Activated CD8-positive, alpha-beta memory T cell treated with anti-CD3 and anti-CD28 coated beads for 1 hour (primary cell): ENCODE measurements at places on chromosomes 7 and 10.

- no peak for DNase-seq
Measured at GRCh38 chr7:3861941-3862340, 560.9 kb downstream of the SDK1 start.

- DNase-seq, result no peak
Measured at GRCh38 chr7:151077705-151078232, 2.8 kb downstream of the FASTK start.

DNA sequence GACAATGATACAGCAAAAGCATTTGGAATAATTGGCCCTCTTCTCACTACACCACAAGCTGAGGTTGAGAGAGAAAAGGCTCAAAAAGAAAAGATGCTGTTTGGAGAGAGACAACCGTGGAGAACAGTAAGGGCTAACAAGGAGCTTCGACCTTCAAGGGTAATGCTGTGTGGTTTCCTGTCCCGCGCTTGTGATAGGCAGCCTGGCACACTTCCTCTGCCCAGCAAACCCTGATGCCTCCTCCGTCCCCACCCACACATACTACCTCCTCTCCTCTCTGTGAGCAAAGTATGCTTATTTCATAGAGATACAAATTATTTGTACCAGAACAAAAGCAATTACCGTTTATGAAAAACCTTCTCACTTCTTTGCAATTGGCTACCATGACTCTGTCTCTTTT, 755.4 kb downstream of the KCNMA1 start:
- DNase-seq, result no peak

GRCh38 chr10:48205918-48206317, 68.6 kb downstream of the FRMPD2 start:
- DNase-seq, result no peak

DNA sequence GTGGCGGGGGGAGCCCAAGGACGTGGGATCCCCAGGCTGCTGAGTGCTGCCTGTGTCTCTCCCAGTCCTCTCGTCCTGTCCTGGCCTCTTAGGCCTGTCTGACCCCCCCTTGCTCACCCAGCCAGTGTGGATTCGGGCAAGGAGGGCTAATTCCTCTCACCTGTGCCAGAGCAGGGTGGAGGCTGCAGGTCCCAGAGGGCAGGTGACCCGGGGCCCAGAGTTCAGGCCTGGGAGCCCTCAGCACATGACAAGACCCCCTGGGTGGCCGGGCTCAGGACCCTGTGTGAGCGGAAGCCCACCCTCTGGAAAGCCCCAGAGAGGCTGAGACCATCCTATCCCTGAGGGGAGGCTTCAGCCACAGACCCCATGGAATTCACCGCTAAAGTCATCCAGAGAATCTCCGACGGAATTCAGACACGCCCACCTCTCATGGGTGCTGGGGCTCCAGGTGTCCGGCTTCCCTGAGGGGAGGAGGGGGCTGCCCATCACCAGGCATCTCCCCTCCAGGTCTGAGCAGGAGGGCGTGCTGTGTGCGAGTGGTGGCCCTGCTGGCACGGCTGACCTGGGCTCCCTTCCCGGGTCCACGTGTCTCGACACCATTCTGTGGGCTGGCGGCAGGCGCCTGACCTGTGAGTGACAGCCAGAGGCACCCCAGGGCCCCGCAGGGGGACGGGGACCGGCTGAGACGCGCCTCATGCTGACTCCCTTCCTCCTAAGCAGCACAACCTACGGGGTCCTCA, 5.0 kb downstream of the KNDC1 start:
- no peak for DNase-seq

DNA sequence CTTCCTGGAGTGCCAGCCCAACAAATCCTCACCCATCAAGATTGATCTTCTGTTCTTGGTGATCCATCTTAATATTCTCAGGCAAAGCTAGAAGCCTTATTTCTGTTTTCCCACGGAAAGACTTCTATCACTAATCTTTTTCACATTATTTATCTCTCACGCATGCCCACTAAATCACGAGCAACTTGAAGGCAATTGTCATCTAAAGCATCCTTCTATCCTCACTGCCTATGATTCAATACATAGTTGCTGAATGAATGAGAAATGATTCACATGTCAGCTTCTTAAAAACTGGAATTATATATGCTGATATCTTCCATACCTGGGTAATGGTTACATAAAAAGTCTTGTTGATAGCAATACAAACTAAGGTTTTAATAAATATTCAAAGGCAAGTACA, 12.6 kb upstream of the COL1A2 start:
- no peak for DNase-seq

- no peak for DNase-seq
Measured at GRCh38 chr10:77553966-77554365, 83.6 kb downstream of the KCNMA1 start.

GRCh38 chr7:99497766-99498545, 2.1 kb downstream of the ZNF394 start:
- DNase-seq, result no peak

GRCh38 chr10:85741626-85742300, 624.8 kb downstream of the GRID1 start:
- no peak for DNase-seq

- DNase-seq, result no peak
Measured at GRCh38 chr10:64586934-64587503, 1065.8 kb downstream of the REEP3 start.

DNA sequence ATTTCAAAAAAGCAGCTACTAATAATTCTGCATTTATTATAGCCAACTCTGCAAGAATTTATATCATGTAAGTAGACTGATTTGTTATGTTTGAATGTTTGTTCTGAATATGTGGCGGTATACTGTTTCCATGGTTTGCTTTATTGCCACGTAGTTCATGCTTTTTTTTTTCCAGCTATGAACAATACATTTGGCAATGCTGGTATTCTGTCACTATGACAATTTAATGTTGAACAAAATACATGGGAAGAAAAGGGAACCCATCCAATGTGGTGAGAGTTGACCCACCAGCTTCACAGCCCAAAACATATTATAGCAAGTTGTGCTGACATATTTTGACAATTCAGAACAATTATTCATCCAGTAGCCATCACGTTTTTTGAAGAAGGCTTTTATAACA, 145.6 kb downstream of the CCDC71L start:
- DNase-seq, result no peak

DNA sequence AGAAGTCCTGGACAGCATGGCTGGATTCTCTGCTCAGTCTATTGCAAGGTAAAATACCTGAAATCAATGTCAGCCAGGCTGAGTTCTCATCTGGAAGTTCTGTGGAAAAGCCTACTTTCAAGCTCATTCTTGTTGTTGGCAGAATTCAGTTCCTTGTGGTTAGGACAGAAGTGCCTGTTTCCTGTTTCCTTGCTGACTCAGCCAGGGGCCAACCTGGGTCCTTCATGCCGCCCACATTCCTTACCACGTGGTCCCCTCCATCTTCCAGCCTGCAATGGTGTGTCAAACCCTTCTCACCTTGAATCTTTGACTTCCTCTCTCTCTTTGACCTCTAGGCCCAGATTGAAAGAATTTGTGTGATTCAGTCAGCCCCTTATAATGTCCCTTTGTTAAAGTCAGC, 197.1 kb upstream of the STK17A start:
- DNase-seq, result no peak

GRCh38 chr7:144656965-144657517, 178.8 kb downstream of the TPK1 start:
- DNase-seq, result no peak

GRCh38 chr7:149125189-149125862, 798 bp downstream of the ZNF425 start:
- DNase-seq, result no peak

- DNase-seq, result no peak
Measured at GRCh38 chr7:151895631-151896031, 18.7 kb upstream of the PRKAG2 start.

DNA sequence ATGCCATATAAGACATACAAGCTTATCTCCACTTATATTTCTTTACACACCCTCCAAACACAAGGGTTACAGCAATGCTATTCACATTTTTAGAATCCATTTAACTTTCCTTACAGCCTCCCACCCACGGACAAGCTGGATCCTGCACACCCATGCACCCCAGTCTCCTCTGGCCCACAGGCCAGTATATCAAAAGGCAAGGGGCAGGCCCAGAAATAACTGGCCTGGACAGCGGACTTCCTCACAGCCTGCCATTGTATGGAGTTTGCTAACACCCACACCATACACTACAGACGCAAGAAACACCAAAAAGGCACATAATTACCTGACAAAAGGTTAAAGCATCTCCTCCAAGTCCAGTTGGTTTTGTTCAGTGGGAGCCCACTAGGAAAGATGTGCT, 12.0 kb downstream of the HOXA4 start:
- DNase-seq, result no peak

DNA sequence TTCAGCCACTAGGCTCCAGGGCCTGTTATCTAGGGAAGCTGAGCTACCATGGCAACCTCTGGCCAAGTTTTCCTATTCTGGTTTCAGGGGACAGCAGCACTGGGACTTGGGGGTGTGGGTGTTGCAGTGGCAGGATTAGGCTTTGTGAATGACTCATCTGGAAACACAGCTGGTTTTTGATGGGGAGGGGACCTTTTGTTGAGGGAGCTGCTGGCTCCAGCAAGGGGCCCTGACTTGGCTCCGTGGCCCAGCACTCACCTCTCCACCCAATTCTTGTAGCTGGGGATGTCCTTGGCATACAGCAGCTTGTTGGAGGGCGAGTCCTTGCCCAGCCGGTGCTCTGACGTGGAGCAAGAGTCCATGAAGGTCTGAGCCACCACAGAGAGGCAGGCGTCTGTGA, 435.9 kb downstream of the PLXNA4 start:
- DNase-seq, result no peak

DNA sequence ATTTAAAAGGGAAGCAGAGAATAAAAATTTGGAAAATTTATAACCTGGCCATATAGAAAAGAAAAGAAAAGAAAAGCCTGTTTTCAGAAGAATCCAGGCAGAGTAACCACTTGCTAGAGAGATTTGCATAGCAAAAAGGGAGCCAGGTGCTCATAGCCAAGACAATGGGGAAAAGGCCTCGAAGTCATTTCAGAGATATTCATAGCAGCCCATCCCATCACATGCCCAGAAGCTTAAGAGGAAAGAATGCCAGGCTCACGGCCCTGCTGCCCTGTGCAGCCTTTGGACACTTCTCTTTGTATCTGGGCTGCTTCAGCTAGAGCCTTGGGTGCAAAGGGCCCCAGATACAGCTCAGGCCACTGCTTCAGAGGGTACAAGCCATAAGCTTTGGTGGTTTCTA, 159.8 kb downstream of the CCDC7 start:
- no peak for DNase-seq

- DNase-seq, result no peak
Measured at GRCh38 chr10:102648889-102649796, 4.9 kb downstream of the TRIM8 start.

DNA sequence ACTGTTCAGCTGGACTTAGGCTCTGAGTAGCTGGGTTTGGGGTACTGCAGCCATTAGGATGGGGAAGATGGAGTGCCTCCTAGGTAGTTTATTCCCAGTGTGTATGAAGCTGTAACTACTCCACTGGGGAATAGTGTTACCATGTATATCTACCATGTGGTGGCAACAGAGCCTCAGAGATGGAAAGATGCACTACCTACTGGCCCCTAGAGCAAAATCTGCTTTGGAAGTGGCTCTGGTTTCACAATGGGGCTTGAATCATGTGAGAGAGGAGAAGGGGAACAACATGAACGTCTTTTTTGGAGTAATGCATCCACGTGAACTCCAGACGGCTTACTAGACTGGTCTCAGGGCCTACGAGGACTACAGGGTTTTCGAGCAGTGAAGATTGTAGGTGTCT, 167.3 kb downstream of the CALCR start:
- no peak for DNase-seq

- no peak for DNase-seq
Measured at GRCh38 chr10:99394256-99394655, 36.2 kb downstream of the GOT1 start.
